ENCODE measurements at places on chromosomes 5 and 9.
A peak's percentile ranks its signal among the peaks of the same experiment; 100 is the strongest.

DNA sequence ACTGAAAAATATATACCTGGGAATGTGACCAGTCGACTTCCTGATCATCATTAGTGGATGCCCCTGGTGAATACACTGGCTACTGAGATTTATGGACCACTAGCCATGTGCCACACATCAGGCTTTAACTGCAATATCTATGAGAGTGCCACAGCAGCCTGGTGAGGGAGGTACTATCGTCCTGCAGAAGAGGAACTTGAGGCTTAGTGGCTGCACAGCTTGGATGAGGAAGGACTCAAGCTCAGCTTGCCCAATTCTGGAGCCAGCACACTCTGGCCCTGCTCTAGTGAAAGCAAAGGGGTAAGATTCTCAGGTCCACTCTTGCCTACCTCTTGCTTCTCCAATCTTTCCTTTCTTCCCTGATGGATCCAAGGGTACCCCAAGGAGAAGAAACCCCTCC, 129.3 kb downstream of the ENTREP1 start:
- DNase-seq: no peak

GRCh38 chr9:105142406-105143135, 101.9 kb upstream of the SLC44A1 start:
- no peak for DNase-seq

GRCh38 chr9:31597977-31598376, 786.5 kb upstream of the ACO1 start:
- no peak for DNase-seq

- no peak for DNase-seq
These were observed 198.3 kb upstream of the TBC1D2 start for GRCh38 chr9:98453589-98454311.

- no peak for DNase-seq
These were observed 140.6 kb downstream of the C5orf15 start for GRCh38 chr5:133827830-133828229.

DNA sequence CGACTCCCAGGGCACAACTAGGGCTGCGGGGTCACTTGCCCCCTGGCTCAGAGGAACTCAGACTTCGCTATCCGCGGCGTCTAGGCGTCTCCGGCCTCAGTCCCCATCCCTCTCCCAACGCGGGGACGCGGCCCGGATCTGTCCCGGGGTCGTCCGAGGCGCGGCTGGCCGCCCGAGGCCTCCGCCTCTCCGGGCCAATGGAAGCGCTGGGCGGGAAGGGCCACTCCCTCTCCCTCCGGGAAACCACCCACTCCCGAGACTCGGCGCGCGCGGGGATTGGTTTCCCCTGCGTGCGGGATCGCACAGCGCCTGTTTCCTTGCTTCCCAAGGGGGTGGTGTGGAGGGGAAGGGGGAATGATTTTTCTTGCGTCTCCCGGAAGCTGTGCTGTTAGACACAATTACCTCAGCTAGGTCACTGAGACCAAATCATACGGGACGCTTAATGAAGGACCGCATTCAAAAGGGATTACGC, 38.3 kb downstream of the NR2F1 start:
- DNase-seq: peak; percentile 36

- DNase-seq: no peak
These were observed 124.7 kb downstream of the PALM2AKAP2 start for GRCh38 chr9:109904666-109905065.

DNA sequence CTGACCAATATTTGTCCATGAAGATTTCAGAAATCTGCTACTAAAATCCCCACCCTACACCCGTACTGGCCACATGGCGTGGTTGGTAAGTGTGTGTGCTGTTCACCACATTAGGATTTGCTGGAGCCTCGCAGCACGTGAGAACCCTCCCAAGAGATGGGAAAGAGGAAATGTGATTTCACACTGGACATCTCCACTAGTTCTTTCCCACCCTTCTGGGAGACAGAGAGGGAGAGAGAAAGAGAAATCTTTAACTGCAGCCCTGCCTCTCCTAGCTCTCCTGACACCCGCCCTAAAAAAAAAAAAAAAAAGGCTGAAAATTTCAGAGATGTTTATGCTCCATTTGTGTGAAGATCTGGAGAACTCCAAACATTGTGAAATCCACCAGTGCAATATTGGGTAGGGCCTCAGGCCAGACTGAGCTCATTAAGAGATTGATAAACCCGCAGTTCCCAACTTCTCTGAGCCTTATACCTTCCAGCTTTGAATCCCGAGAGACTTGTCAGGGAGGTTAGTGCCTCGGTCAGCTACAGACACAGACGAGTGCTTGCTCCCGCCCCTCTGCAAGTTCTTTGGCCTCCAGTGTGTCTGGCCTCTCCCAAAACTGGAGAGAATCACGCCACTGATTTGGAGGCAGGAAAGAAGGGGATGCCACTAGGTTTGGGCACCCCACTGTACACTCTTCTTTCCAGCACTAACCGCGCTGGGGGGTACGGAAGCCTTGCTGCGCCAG, 1.9 kb downstream of the SPRY4 start:
- no peak for DNase-seq

- DNase-seq: no peak
These were observed 93.7 kb downstream of the C9orf152 start for GRCh38 chr9:110114086-110114858.

GRCh38 chr5:15492545-15492944, 7.4 kb upstream of the FBXL7 start:
- no peak for DNase-seq

GRCh38 chr9:81417941-81418340, 271.4 kb downstream of the TLE1 start:
- peak; percentile 7 for DNase-seq

- DNase-seq: no peak
These were observed 72.8 kb downstream of the NUP214 start for GRCh38 chr9:131198041-131198715.

- DNase-seq: peak; percentile 90
These were observed 92.5 kb downstream of the SIL1 start for GRCh38 chr5:139105621-139106071.

DNA sequence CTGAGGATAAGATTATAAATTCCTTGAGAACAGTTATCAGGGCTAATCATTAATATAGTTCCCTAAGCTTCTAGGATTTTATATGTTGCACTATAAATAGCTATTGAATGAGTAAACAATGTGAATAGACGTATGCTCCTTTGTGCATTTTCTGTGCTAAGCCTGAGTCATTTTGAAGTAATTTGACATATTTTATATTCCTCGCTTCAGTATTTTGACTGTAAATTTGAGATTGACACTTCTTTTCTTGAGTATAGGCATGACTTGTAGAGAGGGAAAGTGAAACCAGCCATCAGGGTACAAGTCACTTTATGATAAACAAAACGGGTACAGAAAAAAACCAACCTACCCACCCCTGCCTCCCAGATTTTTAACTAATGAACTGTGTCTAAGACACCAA, 367.7 kb upstream of the PRR16 start:
- DNase-seq: no peak

GRCh38 chr5:95836544-95836943, 14.0 kb upstream of the GLRX start:
- no peak for DNase-seq

- DNase-seq: no peak
These were observed 135.1 kb upstream of the TNFAIP8 start for GRCh38 chr5:119220576-119221197.

DNA sequence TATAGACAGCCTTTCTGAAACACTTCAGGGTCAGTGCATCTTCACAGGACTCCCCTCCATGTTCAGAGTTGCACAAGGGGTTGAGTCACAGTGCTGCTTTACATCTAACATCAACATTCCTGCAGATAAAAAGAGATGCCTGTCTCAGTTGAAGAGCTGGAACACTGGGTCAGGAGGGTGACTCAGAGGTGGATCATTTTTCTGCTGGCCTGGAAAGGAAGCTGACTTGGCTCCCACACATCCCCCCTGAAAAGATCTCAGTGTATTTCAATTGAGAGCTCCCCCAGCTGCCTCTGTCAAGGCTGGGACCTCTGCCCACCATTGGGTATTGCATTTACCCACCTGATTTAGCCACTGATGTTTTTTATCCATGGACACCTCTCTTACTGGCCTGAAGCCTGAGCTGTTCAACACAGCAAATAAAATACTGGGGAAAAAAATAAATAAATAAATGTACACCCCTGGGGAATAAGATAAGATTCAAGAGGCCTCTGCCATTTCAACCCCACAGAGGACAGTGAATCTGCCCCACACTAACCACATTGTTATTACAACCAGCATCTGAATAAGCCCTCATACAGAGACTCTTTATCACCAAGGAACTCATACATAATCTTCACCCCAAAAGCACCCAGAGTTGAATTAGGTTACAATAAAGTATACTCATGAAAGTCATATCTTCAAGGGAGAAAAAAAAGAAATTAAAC, 716.4 kb downstream of the SEMA5A start:
- DNase-seq: no peak

Data from NCI-H526 treated with DMSO at 0.1 percent for 48 hours (cell line).